Activated T-helper 1 cell treated with Interleukin-2 at 50 U/mL for 16 hours (primary cell): ENCODE measurements at places on chromosomes 2 and 18.

DNA sequence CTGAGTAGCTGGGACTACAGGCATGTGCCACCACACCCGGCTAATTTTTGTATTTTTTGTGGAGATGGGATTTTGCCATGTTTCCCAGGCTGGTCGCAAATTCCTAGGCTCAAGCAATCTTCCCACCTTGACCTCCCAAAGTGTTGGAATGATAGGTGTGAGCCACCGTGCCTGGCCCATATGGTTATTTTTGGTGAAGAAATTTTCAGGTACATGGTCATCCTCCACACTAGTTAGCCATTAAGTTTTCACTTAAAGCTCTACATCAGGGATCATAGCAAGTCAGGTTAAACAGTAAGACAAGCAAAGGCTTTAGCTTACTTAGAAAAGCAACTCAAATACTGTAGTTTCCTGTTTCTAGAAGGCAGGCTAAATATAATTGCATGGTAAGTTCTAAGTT lies 104.3 kb upstream of the GRB14 start:
- no peak for DNase-seq

GRCh38 chr2:126921066-126921465 lies 22.4 kb downstream of the TEX51 start:
- no peak for DNase-seq

DNA sequence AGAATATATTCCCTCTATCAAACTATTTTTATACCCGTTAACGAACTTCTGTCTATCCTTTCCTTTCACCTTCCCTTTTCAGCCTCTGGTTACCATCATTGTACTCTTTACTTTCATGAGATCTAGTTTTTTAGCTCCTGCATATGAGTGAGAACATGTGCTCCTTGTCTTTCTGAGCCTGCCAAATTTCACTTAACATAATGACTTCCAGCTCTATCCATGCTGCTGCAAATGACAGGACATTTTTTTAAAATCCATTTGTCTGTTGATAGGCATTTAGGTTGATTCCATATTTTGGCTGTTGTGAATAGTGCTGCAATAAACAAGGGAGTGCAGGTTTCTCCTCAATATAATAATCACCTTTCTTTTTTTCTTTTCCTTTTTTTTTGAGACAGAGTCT lies 8.2 kb upstream of the CCDC195 start:
- no peak for DNase-seq

- DNase-seq: no peak
Measured at GRCh38 chr2:139514951-139515350, 734.8 kb upstream of the NXPH2 start.

DNA sequence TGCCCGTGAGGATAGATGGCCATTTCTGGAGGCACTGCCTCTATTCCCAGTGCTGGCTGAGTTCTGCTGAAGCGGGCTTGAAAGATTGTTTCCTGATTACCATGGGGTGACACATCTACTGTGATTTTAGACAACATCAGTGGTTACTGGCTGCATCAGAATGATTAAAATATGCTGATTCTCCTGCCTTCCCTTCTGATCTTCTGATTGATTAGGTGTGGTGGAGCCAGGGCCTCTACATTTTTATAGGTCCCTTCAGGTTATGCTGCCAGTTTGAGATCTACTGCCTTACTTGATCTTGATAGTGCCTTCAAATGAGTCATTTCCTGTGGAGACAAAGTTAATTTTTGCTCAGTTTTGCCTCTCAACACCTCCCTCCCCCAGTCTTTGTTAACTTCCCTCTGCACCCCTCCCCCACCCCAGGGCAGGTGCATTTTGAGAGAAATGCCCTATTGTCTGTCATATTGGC lies 31.6 kb upstream of the SNORC start:
- peak; percentile 29 for DNase-seq

GRCh38 chr2:38765149-38765548 lies 12.9 kb upstream of the GEMIN6 start:
- no peak for DNase-seq

GRCh38 chr2:240123821-240124650 lies 12.1 kb downstream of the COPS9 start:
- no peak for DNase-seq

- DNase-seq: no peak
Measured at GRCh38 chr2:193276560-193276959, 1081.8 kb upstream of the TMEFF2 start.

DNA sequence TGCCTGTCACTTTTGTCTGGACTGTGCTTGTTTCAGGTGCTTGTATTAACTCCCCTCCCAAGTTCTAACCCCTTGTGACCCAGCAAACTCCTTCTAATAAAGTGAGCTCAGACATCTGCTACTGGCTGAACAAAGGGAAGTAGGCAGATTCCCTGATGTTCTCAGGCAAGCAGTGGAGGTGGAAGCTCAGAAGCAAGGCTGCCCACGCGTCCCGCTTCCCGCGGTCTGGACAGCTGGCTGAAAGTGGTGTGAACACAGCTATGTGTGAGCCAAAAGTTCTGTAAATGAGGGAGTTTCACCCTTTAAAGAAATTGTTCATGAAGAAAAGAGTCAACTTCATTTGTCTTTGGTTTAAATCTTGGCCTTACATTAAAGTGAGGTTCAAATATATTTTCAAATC lies 40.0 kb downstream of the NAPG start:
- DNase-seq: no peak

GRCh38 chr2:46481198-46482193 lies 2.1 kb downstream of the TMEM247 start:
- no peak for DNase-seq

DNA sequence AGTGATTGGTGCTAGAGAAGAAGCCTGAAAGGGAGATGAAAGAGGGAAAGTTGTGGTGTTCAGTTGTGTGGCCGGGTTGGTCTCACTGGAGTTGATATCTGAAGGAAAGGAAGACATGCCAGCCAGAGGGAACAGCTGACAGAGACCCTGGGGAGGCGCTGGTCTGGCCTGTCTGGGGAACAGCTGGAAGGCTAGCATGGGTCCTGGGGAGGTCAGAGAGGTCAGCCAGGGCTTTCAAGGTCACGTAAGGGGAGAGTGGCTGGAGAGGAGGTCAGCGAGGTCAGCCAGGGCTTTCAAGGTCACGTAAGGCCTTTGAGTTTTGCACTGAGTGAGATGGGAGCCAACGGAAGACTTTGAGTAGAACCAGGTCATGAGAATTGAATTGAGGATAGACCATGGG lies 11.0 kb downstream of the DYSF start:
- no peak for DNase-seq

DNA sequence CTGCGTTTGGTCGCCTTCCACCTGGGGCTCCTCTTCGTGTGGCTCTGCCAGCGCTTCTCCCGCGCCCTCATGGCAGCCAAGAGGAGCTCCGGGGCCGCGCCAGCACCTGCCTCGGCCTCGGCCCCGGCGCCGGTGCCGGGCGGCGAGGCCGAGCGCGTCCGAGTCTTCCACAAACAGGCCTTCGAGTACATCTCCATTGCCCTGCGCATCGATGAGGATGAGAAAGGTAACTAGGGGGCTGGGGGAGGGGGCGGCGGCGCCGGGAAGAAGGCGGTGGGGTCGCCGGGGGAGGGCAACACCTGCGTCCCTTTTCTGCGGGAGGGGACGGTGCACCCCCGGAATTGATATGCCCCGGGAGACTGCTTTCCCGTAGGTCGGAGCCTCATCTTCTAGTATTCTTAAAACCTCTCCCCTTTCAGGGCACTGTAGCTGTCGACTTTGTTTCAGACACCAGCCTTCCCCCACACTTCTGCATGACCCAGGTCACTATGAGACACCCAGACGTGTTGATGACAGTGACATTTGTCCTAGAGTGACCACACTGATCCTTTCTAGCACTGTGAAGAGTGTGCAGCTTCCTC lies 755 bp downstream of the SPAST start:
- no peak for DNase-seq

DNA sequence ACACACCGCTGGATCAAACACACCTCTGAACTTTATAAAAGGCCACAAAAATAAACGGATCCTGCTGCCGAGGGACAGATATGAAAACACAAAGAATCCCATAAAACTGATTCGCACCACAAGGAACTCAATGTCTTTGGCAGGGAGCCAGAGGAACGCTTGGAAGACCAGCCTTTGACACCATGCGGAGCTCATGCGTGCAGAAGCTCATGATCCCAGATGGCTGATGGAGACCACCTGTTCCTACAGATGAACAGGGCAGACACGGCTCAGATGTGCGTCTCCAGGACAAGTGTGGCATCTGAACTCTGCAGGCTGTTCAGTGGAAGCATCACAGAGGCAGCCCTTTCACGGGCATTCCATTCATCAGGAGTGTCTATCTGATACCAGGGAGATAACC lies 24.9 kb downstream of the COPS9 start:
- DNase-seq: no peak

- no peak for DNase-seq
Measured at GRCh38 chr2:154908327-154908726, 209.8 kb downstream of the KCNJ3 start.

DNA sequence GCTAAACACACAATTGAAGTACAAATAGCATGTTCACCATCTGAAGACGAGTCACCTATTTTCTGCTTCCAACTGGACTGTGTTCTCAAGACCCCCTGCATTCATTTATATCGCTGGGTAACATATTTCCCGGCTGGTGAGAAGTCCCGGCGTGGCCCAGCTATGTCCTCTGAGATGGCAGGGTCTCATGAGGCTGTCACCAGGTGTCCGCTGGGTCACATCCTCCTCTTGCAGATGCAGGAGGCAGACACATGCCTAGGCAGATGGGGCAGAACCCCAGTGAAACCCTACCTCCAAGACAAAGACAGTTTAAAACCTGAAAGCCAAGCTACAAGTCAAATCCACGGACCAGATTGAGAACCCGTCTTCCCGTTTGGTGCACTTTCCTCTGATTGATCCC lies 36.8 kb upstream of the UBE2F start:
- DNase-seq: no peak

DNA sequence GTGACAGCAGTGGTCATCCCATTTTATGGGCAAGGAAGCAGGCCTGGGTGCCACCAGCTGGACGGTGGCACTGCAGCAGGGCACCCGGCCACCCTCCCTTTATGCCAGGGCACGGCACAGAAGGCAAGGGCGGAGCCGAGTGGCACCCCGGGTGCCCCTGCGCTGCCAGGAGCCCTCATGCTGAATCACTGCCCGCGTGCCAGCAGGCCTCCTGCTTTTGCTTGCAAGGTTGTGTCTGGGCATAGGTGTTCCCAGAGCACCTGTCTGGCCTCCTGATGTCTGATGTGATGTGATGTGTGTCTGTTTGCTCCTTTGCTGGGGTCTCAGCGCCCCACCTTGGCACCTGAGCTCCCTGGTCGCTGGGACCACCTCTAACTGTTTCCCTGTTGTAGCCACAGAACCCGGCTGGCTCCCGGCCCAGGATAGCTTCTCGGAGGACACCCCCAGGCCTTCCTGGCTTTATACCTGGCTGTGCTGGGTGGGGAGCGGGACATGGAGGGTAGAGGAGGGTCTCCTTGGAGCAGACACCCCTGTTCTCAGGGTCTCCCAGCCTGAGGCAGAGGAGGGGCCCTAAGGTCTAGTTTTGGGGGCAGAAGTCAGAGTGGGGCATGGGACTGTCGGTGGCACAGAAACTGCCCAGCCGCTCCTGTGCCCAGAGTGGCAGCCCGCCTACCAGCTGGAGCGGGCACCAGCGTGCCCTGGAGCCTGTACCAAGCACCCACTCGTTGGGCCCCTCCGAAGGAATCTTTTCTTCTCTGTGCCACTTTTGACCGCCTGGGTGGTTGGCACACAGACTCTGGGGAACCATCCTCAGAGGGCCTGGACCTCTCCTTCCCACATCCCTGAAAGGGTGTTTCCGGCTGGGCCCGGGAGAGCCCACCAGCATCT lies 3.6 kb downstream of the GPC1 start:
- DNase-seq: no peak

- DNase-seq: no peak
Measured at GRCh38 chr18:21809725-21810124, 69.1 kb downstream of the MIB1 start.

- DNase-seq: no peak
Measured at GRCh38 chr2:179428649-179429048, 164.0 kb upstream of the SESTD1 start.

DNA sequence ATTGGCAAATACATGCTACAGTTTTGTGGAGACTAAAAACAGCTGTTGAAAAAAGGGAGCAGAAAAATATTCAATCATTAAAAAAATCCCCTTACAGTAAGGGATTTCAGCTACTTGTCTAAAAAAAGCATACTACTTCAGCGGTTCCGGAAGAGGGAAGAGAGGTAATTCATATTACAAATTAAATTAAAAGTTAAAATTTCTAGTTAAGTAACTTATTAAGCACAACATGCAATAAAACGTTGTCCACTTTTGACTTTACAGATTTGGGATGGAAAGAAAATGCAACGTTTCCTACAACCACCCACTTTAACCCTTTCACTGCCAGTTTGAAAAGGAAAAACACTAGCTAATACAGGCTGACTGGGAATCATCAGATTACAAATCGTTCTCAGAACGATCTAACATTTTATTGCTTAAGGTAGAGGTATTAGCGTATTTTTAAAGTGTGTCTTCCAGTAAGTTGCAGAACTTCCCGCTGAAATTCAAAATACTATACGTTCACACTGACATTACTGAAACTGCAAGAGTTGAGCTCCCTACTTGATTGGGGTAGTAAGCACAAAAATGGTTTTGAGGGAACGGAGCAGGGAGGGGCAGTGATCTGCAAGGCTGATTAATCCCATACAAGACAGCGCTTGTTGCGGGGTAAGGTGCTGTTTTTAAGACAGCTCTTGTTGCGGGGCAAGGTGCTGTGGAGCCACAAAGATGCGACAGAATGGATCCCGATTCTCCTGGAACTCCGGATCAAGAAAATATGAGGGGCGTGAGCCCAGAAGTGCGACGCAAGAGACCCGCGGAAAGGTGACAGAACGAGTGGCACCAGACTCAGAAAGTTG lies 743 bp downstream of the HADHA start:
- DNase-seq: no peak

GRCh38 chr2:73759904-73760303 lies 20.0 kb downstream of the DUSP11 start:
- no peak for DNase-seq

DNA sequence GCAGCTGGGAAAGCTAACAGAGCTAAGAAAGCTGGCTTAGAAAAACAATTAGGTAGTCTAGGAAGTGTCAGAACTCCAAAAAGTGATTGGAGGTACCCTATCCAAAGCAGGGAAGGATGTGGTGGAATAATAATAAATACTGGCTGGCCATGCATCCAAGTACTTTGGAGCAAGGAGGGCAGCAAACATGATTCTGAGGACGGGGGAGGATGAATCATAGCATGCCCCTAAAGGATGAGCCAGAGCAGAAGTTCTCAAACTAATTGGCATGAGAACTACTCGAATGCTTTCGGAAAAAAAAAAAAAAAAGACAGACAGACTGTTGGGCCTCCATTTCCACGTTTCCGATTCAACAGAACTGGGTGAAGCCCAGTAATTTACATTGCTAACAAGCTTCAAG lies 2.4 kb downstream of the CWC22 start:
- no peak for DNase-seq

GRCh38 chr2:148360662-148361061 lies 283.9 kb upstream of the EPC2 start:
- no peak for DNase-seq

GRCh38 chr2:27024188-27024587 lies 8.6 kb upstream of the TMEM214 start:
- DNase-seq: no peak
